Right lung (tissue), 10 donors: ENCODE measurements at places on chromosomes 5 and 9. TPM values are rescaled to one million over a fixed set of nuclear protein-coding genes. Genes with fewer than 3 reads are reported as not detected.

Gene SLC22A4
- 3.1 TPM for polyA plus RNA-seq

- DNase-seq, result no peak
These were observed 376.2 kb upstream of the CLINT1 start for GRCh38 chr5:158235159-158235547.

Gene ACTBL2
- polyA plus RNA-seq, result not detected

Gene KIF3A
- 26.6 TPM for polyA plus RNA-seq

Gene ZNF883
- polyA plus RNA-seq, result 7.5 TPM

DNA sequence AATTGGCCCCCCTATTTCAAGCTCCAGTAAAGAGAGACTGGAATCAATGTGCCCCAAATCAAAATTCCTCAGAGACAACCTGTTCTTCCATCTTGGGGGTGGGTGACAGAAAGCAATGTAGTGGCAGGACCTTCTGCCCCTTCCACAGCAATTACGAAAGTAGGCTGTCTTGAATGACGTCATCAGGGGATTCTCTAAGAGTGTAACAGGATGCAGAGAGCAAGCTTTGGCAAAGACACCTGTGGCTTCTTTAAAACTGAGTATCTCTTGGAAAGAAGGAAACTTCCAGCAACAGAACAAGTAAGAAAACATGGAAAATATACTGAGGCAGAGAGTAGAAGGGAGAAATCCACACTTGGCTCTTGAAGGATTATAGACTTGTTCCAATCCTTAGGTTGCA is 247.6 kb upstream of the PDE4D start:
- DNase-seq, result no peak

DNA sequence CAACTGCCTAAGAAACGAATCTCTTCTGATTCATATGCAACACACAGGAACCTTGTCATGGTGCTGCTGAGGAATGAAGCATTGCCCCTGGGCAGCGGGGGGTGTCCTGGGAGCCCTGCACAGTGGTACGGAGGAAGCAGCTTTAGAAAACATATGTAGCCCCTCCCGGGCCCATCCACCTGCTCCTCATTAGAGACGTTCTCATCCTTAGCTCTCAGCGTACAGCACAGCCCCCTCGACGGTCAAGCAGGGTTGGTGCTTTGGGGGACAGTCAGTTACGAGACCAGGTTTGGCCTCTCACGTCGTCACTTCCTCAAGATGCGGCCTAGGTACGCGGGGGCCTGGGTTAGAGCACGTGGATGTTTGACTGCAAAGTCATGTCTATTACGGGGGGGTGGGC is 28.4 kb upstream of the LAMC3 start:
- no peak for DNase-seq

- DNase-seq, result no peak
These were observed 65.7 kb upstream of the TNFAIP8 start for GRCh38 chr5:119290161-119290569.
